ENCODE measurements at places on chromosomes 16 and 17.
A peak's percentile ranks its signal among the peaks of the same experiment; 100 is the strongest.

GRCh38 chr17:6000426-6000825, 69.8 kb upstream of the WSCD1 start:
- no peak for DNase-seq

GRCh38 chr17:82107341-82107860, 9.4 kb upstream of the FASN start:
- no peak for DNase-seq

- DNase-seq = peak; percentile 59
Observed at GRCh38 chr17:2050300-2051060, 4.4 kb upstream of the HIC1 start.

DNA sequence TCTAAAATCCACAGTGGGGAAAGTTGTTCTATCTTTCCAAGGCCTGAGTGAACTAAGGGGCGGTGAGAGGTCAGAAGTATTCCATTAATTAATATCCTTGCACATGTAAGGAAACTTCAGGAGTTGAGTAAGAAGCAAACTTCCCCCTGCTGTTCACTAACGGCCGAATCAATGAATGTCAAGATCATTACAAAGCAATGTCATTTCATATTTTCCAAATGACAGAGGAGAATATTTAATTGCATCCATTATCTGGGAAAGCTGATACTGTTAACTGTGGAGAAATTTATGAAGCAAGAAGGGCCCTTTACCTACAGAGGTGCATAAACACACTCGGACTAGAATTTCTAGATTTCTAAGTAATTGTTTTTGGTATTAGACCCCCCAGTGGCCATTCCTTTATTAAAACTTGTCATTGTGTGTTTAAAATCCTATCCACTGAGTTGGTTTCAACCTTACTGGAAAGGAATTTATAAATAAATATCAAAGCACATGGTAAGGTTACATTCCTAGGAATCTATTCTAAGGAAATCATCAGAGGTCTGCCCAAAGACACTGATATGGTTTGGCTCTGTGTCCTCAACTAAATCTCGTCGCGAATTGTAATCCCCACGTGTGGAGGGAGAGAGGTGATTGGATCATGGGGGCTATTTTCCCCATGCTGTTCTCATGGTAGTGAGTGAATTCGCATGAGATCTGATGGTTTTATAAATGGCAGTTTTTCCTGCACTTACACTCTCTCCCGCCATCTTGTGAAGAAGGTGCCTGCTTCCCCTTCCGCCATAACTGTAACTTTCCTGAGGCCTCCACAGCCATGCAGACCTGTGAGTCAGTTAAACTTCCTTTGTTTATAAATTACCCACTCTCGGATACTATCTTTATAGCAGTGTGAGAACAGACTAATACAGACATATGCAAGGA, 20.4 kb upstream of the SMURF2 start:
- no peak for DNase-seq

DNA sequence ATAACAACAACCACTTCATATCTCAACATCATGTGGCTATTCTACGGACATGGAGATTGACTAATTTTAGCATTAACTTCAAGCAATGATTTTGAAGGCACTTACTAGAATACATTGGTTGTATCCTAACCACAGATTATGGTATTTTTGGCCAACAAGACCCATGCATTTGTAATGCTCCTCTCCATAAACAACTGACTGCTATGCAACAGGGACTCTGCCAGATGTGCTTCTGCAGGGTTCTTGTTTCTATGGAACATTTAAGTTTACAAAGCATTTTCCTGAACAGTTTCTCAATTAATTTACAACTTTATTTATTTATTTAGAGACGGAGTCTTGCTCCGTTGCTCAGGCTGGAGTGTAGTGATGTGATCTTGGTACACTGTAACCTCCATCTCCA, 178.0 kb downstream of the PARN start:
- DNase-seq = no peak

- DNase-seq = no peak
Observed at GRCh38 chr17:80035687-80035936, at the start of gene TBC1D16. TSS of gene TBC1D16 (minus strand) at chr17:80035872. CDS start at chr17:80013547, 22,325 bp downstream.

GRCh38 chr17:81278831-81279230, 16.3 kb downstream of the SLC38A10 start:
- DNase-seq = no peak

DNA sequence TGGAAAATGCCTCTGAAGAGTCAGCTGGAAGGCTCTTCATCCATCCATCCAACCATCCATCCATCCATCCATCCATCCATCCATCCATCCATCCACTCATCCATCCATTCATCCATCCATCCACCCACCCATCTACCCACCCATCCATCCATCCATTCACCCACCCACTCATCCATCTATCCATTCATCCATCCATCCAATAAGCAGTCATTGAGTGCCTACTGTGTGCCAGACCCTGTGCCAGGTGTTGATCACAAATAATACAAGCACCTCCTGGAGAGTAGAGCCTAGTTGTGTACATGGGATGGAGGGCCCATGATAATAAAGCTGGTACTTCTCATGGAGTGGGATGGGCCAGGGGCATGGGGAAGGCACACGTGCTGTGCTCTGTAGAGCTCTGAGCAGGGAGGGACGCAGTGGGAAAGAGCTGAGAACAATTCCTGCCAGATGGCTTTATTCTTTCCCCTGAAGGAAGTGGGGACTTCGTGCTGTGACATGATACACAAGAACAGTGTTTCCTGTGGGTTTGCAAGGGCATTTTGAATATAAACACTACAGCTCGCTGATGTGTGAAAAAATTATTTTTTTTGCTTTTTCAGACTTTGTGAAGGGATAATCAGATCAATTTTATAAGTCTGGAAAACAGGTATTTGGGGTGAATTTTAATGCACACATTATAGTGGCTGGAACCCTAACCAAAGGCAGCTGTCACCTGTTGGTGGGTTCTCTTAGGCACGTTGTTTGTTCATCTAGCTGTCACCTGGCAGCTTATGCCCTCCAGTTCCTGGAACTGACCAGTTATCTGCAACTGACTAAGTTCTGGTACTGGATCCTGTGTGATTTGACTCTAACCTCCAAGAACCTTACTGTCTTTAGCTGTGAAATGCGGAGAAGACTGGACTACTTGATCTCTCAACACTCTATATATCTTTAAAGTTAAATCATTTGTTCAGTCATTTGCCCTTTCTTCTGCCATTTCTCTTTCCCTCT, 61.3 kb downstream of the PRKCB start:
- no peak for DNase-seq

- no peak for DNase-seq
Observed at GRCh38 chr17:81250286-81251093, 11.4 kb downstream of the NDUFAF8 start.

DNA sequence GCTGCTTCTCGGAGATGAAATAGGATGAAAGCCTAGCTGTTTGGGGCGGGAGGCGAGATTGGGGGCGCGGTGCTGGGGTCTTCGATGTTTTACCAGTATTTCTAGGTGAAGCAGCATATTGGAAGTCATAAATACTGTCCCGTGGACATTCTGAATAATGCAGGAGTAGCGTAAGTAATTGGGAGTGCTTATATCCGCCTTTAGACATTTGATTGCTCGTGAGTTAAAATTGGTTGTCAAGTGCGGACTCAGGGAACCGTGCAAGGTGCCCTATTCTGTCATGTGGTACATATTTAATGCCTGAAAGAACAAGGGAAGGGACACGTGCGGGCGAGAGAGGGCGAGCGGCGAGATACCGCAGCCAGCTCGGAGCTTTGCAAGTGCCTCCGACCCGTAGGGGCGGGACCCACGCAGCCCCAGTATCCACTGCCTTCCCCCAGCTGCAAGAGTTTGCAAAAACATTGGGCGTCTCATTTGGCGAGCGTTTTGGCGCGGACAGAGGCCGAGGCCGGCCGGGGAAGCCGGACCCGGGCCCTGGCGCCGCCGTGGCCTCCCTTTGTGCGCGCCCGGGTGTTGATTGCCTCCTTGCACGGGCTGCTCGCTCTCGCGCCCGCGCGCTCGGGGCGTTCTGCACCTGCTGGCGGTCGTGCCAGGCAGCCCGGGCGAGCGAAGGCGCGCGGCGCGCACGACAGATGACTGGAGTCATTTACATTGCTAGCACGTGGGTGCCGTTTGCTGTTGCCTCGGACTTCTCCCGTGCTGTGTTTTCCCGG, 849.8 kb upstream of the RBFOX1 start:
- DNase-seq = no peak

DNA sequence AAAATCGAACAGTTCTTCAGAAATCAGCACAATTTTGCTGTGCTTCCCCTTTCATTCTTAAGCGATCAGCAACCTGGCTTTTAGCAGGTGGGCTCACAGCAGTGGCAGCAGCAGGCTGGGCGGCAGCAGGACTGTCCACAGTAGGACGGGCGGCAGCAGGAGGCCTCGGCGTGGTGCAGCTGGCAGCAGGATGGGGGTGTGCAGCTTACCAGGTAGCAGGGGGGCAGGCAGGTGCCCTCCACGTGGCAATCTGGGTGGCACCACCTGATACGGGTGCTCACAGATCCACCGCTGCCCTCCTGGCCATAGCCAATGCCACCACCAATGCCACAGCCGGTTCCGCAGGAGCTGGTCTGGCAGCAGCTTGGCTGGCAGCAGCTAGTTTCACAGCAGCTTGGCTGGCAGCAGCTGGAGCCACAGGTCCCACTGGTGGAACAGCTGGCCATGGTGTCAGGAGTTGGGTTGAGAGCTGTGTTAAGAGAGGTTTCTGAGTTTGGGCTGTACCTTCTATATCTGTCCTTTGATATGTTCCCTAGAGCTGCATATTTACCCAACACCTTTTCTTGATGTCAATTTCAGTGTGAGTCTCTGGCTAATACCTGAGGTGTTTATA, at the start of gene KRTAP1-4:
KRTAP1-4 (minus strand) TSS at position 563 of the 613 bp plus-strand sequence; CDS start at position 446, 117 bp downstream.
- DNase-seq = no peak

GRCh38 chr16:86874141-86874540, 295.8 kb downstream of the FOXL1 start:
- no peak for DNase-seq

GRCh38 chr17:72761431-72761830, 331.1 kb downstream of the SLC39A11 start:
- DNase-seq = no peak

GRCh38 chr16:20628213-20628612, 52.0 kb upstream of the ACSM2B start:
- DNase-seq = no peak

DNA sequence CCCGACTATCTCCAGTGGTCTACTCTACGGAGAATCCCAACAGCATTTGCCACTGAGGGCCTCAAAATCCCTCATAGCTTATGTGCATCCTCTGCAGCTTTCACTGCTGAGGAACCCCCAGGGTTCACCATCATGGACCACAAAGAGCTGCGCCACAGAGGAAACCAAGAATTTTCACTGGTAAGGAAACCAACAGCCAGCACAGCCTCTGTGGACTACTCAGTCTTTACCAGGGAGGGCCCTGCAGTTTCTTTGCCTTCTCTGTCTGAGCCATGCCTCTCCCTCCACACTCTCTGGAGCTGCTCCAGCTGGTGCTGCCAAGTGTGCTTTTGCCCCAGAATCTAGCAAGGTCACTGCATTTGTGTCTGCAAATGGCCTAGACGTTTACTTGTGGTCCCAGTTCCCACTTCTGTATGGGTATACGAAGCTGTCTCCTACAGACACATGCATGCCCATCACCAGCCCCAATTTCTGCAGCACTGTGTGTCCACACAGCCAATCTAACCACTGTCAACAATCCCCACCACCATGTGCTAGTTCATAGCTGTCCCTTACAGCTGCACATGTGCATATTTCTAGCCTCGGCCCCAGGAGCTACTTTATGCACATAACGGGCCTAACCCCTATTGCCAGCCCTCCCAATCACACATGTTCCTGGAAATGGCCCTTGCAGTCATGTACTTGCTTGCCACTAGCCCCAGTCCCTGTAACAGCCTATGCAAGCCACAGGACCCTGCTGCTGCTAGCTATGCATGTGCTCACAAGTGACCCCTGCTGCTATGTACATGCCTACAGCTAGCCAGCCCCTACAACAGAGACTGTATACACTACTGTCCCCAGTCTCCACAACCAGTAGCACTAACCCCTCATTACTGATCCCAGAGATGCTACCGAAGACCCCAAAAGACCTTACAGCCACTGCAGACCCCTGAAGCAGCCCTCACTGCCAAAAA, 1437.4 kb downstream of the CDH11 start:
- DNase-seq = no peak

DNA sequence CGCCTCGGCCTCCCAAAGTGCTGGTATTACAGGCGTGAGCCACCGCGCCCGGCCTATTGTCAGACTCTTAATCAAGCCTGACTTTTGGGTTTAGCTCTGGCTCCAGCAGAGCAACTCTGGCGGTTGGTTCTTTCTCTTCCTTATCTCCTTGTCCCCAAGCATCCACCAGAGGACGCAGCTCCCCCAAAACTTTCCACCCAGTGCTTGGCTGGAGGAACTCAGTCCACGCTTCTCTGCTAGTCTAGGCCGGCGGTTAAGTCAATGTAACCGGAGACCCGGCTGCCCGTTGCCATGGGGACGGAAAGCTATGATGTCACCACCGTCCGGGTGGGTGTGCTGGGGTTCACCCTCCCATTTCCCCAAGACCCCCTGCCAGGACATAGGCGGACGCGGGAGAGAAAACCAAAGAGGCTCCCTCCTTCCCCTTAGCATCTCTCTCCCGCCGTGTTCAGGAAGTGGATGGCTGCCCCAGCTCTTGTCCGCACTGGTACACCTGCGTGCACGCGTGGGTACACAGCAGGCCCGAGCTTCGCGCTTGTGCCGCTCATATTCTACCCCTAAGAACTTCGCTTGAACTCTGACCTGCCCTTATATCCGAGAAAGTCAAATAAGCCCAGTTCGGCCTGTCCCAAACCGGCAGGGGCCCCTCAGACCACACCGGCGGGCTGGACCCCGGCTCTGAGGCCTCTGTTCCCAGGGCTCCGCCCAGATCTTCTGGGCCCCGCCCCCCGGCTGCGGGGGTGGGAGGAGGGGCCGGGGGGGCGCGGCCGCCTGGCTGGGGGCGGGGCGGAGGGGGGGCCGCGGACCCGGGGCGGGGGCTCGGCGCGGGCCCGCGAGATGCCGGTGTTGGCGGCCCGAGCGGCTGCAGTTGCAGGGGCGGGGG, at the start of gene RND2:
RND2 (plus strand) TSS at position 825 of the 883 bp plus-strand sequence. CDS start 117 bp downstream, outside the sequence.
- peak; percentile 67 for DNase-seq

DNA sequence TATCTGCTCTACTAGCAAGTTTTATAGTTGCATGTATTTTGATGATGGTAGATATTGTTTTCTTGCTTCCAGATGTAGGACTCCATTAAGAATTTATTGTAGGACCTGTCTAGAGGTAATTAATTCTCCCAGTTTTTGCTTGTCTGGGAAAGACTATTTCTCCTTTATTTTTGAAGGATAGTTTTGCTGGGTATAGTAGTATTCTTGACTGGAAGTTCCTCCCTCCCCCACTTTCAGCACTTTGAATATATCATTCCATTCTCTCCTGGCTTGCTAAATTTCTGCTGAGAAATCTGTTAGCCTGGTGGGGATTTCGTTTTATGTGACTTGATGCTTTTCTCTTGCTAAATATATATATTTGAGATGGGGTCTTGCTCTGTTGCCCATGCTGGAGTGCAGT, 8.0 kb upstream of the PHB1 start:
- DNase-seq = no peak

DNA sequence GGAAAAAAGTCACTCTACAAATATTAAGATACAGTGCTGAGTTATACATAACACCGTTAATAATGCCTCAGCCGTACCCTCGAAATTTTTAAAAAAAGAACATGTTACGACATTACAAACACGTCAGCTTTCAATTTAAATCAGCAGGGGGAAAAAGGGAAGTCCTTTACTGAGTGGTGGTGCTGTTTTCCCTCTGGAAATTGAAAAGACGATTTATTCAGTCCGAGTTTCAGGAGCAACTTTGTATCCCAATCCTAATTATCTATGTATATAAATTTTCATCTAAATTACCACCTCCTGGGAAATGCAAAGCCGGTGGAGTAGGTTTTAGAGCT, 1.3 kb downstream of the NETO2 start:
- DNase-seq = no peak

- no peak for DNase-seq
Observed at GRCh38 chr16:65105171-65105570, 16.7 kb downstream of the CDH11 start.
